ENCODE measurements at places on chromosomes 16 and 17.

GRCh38 chr17:19763416-19763815, 15.3 kb upstream of the ALDH3A1 start:
- no peak for DNase-seq

- DNase-seq: no peak
Observed at GRCh38 chr17:17940441-17940911, 31.7 kb downstream of the TOM1L2 start.

DNA sequence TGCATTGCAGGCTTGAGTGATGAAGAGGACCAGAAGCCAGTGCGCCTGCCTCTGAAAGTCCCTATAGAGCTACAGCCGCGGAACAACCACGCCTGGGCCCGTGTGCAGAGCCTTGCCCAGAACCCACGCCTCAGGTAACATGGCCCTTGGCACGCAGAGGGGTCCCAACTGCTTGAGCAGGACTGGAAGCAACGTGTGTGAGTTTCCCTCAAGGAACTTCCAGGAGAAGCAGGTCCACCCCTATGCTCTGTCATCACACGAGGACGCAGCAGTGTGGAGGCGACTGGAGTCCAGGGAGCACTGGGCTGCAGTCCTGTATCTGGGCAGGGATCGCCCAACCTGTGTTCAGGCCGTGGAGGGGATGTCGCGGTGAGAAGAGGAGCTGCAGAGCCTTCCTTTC, 25.1 kb upstream of the JPT2 start:
- DNase-seq: no peak

DNA sequence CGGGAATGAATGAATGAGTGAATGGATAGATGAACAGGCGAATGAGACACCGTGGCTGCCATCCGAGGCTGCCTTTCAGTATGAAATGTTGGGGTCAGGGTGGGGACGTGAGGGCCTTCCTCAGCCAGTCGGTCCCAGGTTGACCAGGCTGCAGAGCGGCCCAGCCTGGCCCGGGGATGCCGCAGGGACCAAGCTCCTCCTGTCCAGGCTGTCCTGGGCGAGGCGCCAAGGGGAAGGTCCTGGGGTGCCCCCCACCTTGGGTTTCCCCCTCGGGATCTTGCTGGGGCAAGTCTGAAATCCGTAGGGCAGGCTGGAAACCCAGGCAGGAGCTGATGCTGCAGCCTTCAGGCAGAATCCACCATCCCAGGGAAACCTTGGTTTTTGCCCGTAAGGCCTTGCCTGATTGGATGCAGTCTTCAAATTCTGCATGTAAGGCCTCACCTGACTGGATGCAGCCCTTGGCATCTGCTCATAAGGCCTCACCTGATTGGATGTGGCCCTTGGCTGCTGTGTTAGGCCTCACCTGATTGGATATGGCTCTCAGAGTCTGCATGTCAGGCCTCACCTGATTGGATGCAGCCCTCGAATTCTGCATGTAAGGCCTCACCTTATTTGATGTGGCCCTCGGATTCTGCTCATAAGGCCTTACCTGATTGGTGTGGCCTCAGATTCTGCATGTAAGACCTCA, 61.7 kb upstream of the ZNF469 start:
- DNase-seq: no peak

DNA sequence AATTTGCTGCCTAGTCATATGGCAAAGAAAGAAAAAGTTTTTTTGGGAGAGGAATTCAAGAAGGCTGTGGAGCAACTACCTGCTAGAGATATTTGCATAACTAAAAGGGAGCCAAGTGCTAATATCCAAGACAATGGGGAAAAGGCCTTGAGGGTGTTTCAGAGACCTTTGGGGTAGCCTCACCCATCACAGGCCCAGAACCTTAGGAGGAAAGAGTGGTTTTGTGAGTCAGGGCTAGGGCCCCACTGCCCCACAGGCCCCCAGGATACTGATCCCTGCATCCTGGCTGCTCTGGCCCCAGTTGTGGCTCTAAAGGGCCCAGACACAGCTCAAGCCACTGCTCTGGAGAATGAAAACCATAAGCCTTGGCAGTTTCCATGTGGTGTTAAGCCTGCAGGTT, 41.9 kb upstream of the SDK2 start:
- DNase-seq: no peak

- no peak for DNase-seq
Observed at GRCh38 chr16:51321251-51321650, 170.2 kb upstream of the SALL1 start.

DNA sequence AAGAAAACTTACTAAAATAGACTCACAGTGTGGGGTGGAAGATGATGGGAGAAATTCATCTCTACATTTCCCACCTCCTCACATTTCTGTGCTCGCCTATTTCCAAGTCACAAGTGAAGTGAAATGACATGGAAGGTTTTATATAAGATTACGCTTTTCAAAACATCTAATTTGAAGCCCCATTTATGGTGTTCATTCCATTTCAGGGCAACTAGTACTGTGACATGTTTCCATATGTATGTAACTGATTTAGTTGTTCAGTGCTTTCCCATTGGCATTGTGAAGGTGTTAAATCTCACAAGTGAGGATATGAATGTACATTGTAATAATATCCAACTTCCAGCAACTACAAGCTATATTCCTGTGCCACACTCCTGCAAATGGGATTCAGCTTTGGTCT, 1174.8 kb downstream of the CDH11 start:
- no peak for DNase-seq

DNA sequence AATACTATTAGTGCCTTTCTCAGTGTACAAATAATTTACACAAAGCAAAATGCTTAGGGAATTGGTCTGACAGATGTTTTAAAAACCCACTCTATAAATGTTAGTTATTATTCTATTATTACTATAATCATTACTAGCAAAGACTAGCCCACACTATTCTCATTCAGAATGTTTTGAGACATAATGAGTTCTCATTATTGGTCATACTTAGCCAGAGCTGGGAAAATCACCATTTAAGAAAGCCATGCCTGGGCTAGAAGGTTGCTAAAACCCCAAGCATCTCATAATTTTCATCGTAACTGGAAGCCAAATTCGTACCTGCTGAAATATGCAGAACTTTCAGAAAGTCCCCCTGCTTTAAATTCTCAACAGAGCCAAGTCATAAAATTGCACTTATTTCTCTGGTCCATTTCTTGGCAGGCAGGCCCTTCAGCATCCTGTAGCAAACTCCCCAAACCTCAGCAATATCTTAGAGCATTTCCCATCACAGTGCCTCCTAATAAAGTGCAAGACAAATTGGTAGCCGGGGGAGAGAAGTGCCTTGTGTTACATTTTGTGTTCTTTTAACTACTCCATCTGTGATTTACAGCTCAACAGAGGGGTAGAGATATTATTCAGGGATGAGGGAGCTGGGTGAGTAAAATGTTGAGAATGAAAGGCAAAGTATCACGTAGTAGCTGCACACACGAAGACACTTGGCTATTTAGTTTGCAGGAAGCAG, 79.8 kb upstream of the ADAMTS18 start:
- no peak for DNase-seq

- DNase-seq: no peak
Observed at GRCh38 chr17:28141313-28141712, 98.8 kb downstream of the NLK start.

DNA sequence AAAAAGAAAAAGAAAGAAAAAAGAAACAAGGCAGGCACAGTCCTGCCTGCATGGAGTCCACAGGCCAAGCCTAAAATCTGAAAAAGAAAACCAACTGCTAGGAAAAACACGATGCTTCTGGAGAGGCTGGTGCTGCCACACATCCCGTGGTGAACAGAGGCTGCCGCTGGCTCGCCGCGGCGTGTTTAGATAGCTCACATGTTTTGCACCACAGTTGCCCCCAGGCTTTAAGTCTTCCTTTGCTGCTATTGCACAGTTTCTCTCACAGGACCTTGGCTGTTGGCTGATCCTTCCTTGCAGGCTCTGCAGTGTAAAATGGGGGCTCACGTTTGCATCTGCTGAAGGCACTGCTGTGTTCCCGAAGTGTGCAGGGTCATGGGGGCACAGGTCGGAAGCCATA, 8.6 kb downstream of the SLC6A4 start:
- DNase-seq: no peak

DNA sequence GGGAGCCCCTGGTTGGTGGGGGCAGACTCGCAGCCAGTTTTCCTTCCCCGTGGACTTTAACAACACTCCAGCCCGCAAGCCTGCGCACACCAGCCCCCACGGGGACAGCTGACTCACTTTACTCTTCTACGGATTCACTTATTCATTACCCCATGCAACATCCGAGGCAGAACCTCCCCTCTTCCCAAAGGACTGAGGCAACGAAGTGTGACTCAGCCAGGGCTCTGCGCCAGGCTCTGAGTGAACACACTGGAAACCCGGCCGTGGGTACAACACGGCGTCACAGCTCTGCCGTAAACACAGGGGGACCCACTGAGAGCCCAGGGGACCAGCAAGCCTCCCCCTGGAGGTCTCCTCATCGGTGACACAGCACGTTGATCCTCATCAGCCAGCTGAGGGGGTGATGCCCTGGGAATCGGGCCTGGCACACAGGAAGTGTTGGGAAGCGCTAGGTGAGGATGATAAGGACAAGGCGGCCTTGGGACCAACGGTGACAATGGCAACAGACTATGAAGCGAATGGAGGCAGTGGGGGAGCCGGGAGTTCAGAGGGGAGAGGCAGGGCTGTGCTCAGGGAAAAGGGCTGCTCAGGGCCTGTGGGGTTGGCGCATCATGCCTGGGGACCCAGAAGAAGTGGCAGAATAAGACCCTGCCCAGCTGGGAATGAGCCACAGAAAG, 14.6 kb downstream of the COTL1 start:
- DNase-seq: peak; percentile 9

GRCh38 chr16:83458612-83459011, 349.2 kb upstream of the HSBP1 start:
- DNase-seq: no peak

DNA sequence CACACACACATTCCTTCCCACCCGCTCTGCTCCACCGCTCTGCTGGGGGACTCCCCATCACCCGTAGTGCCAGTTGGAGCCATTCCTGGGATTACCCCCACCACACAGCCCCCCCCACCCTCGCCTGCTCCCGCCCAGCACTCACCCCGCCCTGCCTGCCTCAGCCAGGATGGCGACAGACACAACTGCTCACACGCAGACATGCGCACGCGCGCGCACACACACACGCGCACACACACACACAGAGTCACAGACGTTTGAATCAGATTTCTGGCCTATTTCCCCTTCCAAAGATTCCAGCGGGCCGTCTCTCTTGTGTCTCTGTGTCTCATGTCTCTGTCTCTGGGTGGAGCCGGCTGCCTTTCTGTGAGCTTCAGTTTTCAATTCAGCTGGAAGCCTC, 4.4 kb downstream of the CACNA1G start:
- DNase-seq: peak; percentile 69

- no peak for DNase-seq
Observed at GRCh38 chr17:27569257-27569722, 61.7 kb upstream of the LGALS9 start.

- no peak for DNase-seq
Observed at GRCh38 chr16:63496282-63496681, 1460.0 kb upstream of the CDH8 start.

- no peak for DNase-seq
Observed at GRCh38 chr16:1723450-1724147, 17.6 kb downstream of the MAPK8IP3 start.

DNA sequence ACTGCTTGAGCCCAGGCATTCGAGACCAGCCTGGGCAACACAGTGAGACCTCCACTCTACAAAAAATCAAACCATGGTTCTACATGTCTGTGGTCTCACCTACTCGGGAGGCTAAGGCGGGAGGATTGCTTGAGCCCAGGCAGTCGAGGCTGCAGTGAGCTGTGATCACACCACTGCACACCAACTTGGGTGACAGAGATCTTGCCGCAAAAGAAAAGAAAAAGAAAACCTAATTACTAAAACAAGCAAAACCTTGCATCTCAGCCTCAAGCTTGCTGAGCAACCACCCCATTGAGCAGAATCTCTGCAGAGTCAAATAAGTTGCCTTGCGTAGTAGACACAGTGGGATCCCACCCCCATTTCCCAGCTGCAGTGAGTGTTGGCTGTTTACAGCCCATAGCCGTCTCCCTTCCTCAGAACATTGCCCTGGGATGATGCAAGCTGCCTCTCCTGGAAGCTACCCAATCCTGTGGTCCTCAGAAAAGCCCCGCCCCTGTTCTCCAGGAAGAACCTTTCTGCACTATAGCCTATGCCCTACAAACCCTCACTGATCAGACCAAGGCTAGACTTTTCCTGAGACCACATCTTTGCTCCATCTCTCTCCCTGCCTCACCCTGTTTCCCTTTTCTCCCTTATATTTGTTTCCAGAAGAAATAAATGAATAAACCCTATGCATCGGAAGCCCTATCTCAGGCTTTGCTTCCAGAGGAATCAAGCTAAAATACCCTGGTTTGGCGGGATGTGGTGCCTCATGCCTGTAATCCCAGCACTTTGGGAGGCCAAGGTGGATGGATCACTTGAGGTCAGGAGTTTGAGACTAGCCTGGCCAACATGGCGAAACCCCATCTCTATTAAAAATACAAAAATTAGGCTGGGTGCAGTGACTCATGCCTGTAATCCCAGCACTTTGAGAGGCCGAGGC, 16.7 kb upstream of the ERN2 start:
- no peak for DNase-seq

DNA sequence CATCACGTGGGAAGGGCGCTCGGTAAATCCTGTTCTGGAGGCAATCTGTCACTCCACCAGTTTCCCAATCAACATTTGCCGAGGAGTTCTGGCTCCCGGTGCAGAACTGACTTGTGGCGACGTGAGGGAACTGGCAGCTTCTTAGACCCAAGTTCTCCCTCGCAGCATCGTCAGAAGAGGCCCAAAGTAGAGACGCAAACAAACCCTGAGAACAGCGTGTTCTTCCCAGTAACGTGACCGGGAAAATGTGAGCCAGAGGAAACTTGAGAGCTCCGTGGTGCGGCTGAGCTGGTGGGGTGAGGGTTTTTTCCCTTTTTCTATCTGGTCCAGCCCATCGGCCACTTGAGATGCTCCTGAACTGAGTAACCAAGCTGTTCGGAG, 158.9 kb upstream of the CACNG5 start:
- no peak for DNase-seq

GRCh38 chr17:63998050-63998720, at the start of gene PRR29:
Gene PRR29, plus strand, starts transcription at chr17:63998351. Its CDS starts 14 bp downstream, at chr17:63998365.
- DNase-seq: peak; percentile 49

DNA sequence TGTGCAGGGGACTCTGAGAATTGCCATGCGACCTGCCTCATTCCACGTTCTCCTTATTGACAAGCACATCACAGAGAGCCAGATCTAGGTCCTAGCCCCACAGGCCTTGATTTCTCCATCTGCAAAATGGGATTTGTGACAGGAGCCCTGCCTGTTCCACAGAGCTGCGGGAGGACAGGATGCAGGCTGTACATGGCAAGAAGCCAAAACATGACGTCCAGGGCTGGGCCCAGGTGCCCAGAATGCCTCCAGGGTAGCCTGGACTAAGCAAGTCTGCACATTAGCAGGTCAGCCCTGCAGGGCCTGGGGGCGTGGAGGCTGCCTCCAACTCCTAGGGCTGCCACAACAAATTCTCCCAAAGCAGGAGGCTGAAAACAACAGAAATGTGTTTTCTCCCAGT, 235.7 kb upstream of the SDK2 start:
- DNase-seq: no peak
